ENCODE measurements at places on chromosomes 7 and 10.

DNA sequence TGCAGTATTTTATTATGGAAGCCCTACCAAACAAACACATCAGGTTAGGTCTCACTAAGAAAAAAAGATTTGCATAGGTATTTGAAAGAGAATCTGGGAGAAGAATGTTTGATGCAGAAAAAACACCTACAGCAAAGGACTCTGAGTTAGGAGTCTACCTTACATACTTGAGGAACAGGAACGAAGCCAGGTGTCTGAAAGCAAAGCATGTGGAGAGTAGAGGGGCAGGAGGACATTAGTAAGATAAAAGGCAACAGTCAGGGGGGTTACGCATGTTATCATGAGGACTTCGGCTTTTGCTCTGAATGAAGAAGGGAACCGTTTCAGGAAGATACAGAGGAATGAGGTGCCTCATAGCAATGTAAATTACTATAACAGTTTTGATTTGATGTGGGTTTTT is 87.9 kb upstream of the PTER start:
- DNase-seq: no peak

DNA sequence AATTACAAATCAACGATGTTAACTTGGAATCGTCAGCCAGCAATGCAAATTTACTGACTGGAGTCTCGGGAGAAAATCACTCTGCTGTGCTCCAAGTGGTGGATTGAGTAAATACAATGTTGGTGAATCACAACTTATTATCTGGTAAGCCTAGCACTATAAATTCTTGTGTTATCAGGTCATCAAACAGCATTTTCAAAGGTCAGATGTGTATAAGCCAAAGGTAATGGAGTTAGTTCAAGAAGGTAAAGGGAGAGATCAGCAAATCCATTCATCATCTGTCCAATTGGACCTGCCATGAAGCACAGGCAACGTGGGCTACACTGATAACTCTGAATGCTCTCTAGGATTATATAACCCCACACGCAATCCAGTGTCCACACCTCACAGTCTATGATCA is 13.9 kb downstream of the CUBN start:
- DNase-seq: peak; percentile 18

DNA sequence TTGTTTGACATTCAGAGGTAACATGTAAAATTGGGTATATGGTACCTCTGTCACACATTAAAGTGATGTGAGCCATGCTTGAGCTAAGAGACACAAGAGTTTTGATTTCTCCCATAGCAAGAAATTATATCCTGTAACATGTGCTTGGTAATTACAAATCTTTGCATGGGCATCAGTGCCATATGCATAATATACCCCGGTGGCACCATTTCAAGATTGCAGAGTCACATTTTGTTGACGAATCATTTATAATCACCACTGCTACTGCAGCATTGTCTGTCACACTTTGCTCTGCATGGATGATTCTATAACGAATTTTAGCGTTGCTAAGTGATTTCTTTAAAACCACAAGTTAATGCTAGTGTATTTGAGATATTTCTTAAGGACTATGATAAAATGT is 443.7 kb upstream of the LRRN3 start:
- no peak for DNase-seq

DNA sequence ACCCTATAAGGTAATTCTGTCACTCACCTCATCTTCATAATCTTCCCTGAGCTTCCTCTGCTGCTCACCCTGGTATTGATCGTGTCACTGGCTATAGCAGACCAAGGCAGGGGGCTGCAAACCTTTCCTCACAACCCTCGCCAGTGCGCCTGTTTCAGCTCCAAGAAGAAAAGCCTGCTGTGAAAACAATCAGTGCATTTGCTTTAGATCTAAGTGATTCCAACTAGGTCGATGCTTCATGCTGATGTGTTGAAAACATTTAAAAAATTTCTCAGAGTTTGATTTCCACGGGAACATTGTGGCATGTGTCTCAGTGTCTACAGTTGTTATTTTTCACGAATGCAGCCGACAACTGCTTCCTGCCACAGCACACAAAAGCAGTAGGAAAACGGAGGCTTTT is 27.3 kb downstream of the POU6F2 start:
- DNase-seq: no peak

DNA sequence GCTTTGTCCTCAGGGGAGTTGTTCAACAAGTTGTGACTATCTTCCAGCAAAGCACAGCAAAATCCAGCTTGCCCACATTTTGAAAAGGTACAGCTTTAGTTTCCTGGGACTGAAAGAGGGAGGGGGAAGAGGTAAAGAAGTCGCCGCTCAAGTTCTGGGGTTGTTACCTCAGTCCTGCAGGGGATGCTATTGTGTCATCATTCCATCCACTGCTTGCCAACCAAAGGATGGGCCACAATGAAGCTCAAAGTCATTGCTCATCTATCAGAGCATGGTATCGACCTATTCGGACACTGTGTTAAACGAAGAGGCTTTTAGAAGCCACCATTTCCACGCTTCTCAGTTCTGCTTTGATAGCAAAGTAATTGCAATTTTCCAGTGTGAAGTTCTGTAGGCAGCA is 34.3 kb downstream of the NPY start:
- DNase-seq: peak; percentile 15

- peak; percentile 16 for DNase-seq
These were observed at the start of gene DIP2C for GRCh38 chr10:689452-690371. Gene DIP2C, minus strand, starts transcription at chr10:689668. Its CDS starts 90 bp downstream, at chr10:689578.

GRCh38 chr7:54336800-54337199 is 205.4 kb upstream of the VSTM2A start:
- no peak for DNase-seq

GRCh38 chr10:103917302-103918052 is 507 bp downstream of the STN1 start:
- DNase-seq: no peak

- no peak for DNase-seq
These were observed 6.1 kb downstream of the BICC1 start for GRCh38 chr10:58518775-58519174.

DNA sequence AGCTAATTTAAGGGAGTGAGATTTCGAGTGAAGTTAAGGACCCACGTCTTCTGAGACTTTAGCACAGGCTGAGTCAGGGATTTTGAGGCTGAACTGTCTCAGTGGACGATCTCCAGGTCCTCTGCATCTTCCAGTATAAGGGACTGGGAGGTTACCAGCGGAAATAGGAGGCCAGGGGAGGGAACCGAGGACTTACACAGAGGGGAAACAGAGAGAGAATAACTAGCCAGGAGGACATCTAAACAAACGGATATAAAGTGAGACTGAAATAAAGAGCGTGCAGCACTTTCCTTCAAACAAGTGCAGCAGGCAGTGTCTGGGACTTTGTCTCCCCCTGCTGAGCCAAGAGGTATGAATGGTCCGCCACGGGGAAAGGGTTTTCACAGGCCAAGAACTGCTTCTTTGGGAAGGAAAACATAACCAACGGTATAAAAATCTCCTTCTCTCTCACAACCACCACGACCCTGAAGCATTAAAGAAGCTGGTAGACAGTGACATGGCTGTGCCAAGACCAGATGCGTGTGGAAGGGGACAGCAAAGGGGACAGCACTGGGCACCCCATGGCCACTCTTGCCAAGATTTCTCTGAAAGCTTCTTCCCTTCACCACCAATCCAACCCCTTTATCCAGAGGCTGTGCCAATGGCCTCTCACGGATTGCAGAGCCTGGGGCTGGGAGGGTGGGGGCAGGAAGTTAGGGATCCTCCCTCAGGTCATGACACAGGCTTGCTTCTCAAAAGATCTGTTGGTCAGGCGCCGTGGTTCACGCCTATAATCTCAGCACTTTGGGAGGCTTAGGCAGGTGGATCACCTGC is 72.0 kb downstream of the SLC37A3 start:
- DNase-seq: no peak

DNA sequence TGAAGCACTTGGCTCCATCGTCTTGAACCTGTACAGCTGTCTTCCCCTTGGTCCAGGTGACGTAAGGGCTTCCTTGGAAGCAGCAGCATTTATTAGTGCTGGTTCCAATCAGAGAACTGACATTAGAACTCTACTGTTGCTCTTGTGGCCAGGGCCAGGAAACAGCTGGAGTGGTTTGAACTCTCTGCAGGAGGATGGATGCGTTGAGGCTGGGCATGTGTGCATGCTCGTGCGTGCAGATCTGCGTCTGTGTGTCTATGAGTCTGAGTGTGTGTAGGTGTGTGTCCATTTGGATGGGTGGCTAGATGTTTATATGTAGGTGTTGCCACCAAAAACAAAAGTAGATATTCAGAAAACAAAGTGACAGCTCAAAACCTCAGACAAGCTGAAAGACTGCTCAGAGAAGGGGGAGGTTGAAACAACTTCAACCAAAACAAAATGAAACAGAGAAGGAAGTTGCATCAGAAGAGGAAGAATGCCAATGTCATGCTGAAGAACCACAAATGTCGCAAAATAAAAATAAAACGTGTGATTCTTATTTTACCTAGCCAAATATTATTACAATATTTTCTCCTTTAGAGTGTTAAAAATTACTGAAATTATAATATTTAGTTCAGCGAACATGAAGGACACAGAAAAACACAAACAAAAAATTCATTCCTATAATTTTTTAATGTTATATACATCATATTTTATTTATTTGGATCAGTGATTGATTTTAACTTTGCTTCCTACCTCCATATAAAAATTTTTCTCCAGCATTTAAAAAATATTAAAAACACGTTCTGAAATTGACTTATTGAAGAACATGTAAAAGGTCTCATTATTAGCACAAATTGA is 96.1 kb upstream of the MKLN1 start:
- DNase-seq: no peak

- no peak for DNase-seq
These were observed 48.5 kb downstream of the HERPUD2 start for GRCh38 chr7:35646289-35647023.

- DNase-seq: no peak
These were observed 138.0 kb downstream of the PPP1R9A start for GRCh38 chr7:95045236-95045923.

GRCh38 chr10:49362596-49363260 is 33.2 kb downstream of the DRGX start:
- no peak for DNase-seq

DNA sequence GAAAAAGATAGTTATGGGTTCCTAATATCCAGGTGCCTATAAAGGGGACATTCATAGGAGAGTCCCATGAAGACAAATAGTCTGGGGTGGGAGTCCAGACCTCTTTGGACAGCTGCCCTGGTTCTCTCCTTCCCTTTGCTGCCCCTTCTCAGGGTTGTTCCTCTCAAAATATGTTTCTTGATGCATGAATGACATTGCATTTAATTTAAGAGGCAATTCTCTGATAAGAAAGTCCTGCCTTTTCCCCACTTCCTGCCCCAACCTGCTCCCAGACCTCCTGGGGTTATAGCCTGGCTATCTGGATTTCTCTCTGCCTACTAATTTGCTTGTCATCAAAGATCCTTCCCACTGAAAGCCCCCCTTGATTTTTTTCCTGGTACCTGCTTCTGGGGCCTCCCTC is 12.5 kb upstream of the BTRC start:
- DNase-seq: no peak

GRCh38 chr7:3495954-3496353 is 194.9 kb downstream of the SDK1 start:
- DNase-seq: no peak

GRCh38 chr10:118901906-118902305 is 127.6 kb upstream of the NANOS1 start:
- no peak for DNase-seq

GRCh38 chr10:68135362-68135761 is 26.1 kb downstream of the MYPN start:
- no peak for DNase-seq

DNA sequence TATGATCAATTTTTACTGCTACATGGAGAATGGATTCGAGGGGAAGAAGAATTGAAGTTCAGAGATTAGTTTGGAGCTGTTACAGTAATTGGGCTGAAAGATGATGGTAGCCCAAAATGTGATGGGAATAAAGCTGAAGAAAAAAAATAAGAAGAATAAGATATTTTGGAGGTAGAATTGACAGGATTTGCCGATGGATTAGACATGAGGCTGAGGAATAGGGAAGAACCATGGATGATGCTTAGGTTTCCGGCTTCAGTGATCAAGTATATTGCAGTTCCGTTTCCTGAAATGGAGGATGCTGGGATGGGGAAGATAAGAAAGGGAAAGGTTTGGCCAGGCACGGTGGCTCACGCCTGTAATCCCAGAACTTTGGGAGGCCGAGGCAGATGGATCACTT is 38.9 kb upstream of the FHIP2A start:
- no peak for DNase-seq

GRCh38 chr10:21205328-21205727 is 308.2 kb upstream of the NEBL start:
- no peak for DNase-seq

DNA sequence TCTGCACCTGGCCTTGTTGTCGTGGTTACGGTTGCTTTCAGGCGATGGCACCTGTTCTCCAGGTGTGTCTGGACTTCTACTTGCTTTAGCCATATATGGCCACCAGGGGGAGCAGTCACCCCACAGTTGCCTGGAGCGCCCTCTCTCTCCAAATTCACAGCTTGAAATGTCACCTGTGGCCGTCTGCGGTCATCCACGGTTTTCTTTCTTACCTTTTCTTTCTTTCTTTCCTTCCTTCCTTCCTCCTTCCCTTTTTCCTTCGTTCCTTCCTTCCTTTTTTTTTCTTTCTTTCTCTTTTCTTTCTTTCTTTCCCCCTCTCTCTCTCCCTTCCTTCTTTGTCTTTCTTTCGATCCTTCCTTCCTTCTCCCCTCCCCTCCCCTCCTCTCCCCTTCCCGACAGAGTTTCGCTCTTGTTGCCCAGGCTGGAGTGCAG is 150.5 kb upstream of the VKORC1L1 start:
- DNase-seq: peak; percentile 37

GRCh38 chr10:78700413-78700812 is 368.4 kb upstream of the ZMIZ1 start:
- no peak for DNase-seq

- DNase-seq: no peak
These were observed 46.2 kb downstream of the ICA1 start for GRCh38 chr7:8215648-8216333.

GRCh38 chr7:74606101-74606908 is 51.2 kb upstream of the GTF2I start:
- no peak for DNase-seq

GRCh38 chr7:134778941-134779740 is at the start of gene CALD1:
Gene CALD1, plus strand, starts transcription at chr7:134779634. Its CDS starts 88,100 bp downstream, at chr7:134867734.
- peak; percentile 26 for DNase-seq

DNA sequence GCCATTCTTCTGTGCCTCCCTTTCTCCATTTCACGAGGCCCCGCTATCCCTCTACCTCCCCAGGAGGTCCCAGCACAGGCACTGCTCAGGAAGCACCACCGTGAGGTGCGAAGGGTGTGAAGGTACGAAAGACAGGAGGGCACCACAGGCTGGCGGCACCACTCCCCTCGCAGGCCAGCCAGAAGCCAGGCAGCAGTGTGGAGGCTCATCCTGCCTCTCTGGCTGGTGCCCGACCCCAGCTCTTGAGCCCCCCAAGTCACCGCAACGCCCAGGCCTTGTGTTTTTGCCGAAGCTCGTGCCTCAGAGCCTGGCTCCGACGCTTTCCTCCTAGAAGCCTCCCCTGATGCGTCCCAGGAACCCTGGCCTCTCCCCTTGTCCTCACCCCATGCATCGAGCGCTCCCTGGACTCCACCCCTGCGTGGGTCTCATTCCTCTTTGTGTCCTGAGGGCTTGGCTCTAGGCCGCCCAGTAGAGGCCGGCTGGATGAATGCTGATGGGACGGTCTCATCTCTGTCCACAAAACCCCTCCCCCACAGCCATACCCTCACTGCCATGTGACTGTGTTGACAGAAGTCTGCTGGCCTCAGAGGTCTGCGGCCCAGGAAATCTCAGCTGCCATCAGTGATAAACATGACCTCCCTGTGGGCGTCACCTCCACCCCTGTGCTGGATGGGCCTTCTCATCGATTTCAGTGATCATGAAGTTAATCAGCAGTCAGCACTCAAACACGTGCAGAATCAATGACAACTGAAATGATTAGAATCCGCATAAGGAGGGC is 19.3 kb downstream of the BRI3 start:
- no peak for DNase-seq

- DNase-seq: no peak
These were observed 150.5 kb downstream of the PCDH15 start for GRCh38 chr10:54650547-54650946.
